LoVo (cell line): ENCODE measurements at places on chromosomes 11 and 22.
A peak's percentile ranks its signal among the peaks of the same experiment; 100 is the strongest.

DNA sequence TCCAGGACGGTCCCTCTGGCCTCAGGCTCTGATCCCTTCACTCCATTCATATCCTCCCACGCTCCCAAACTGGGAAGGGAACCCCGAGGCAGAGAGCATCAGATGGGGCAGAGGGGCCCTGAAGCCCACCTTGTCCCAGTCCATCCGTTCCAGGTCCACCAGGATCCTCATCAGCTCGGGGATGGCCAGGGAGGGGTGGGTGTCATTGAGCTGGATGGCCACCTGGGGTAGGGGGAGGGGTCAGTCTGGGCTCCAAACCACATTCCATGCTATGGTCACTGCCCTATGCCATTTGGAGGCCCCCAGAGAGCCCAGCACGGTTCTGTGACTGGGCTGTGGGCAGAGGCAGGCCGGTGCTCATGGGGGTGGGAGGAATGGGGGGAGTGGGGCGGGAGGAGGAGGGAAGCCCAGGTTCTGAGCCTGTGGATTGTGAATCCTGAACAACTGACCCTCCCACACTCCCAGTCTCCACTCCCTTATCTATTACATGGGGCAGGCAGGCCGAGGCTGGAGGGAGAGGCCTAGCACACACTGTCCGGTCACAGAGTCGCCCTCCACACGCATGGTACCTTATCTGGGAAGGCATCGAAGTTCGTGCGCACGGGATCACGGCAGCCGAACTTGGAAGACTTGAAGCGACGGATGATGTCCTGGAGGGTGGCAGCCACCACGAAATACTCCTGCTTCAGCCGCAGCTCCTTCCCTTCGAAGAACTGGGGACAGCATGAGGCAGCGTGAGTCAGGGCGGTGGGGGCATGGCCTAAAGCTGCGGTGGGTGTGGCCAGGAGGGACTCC lies 5.5 kb downstream of the PYGM start:
- no peak for DNase-seq

DNA sequence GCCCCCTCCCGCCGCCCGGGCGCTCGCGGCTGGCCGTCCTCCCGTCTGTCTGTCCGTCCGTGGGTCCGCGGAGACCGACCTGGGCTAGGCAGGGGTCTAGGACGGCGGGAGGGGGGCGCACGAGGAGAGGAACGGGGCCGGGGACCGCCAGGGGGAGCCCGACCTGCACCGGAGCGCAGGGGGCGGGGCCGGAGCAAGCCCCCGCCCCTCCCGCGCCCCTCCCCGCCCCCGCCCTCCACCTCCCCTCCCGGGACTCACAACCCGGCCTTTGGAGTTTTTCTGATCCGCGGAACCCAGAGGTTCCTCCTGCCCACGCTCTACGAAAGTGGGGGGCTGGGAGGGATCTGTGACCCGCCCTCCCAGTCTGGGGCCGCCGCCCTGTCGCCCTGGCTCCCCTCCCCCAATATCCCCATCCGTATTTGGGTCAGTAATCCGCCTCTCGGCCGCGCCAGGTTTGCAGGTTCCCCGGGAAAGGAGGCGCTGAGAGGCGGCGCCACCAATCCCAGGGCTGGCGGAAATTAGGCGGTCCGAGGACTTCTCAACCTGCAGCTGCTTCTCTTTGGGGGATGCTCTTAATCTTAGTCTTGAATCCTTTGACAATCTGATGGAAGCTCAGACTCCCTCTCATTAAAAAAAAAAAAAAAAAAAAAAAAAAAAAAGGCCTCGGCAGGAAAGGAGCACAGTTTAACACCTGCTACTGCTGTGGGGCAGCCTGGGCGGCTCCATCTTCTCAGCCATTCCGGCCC lies 925 bp upstream of the KCNJ11 start:
- peak; percentile 77 for DNase-seq

- DNase-seq = no peak
These were observed 102.9 kb downstream of the MED15 start for GRCh38 chr22:20610243-20610686.

DNA sequence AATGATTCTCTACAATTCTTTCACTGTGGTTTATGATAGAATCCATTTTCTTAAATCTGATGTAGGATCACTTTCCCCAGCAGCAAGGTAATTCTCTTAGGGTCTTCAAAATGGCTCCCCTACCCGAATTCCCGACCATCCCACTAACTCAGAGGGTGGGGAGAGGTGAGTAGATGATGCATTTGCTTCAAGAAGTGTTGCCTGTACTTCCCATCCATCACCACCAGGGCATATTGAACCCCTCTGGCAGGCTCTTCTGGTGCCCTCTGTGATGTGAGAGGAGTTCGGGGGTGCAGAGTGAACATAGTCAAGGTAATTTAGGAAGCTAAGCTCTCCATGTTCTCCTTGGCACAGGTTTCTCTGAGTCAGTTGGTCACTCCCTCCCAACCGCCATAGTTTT lies 52.3 kb downstream of the ZNRF3 start:
- no peak for DNase-seq

DNA sequence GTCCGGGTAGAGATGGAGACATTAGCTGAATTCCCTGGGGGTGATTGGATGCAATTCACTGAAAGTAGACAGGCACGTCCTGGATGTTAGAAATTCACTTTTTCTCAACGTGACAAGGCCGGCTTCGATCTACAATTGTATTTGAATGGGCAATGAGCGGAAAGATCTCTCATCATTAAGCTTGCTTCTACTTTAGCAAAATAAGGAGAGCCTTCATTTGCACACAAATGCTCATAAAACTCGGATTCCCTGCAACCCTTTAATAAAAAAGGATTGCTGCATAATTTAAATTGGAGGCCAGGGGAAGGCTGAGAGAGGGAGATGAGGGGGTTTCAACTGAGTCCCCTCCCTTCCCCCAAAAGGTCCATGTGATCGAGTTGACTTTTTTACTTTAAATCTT lies 10.6 kb upstream of the PAX6 start:
- no peak for DNase-seq

DNA sequence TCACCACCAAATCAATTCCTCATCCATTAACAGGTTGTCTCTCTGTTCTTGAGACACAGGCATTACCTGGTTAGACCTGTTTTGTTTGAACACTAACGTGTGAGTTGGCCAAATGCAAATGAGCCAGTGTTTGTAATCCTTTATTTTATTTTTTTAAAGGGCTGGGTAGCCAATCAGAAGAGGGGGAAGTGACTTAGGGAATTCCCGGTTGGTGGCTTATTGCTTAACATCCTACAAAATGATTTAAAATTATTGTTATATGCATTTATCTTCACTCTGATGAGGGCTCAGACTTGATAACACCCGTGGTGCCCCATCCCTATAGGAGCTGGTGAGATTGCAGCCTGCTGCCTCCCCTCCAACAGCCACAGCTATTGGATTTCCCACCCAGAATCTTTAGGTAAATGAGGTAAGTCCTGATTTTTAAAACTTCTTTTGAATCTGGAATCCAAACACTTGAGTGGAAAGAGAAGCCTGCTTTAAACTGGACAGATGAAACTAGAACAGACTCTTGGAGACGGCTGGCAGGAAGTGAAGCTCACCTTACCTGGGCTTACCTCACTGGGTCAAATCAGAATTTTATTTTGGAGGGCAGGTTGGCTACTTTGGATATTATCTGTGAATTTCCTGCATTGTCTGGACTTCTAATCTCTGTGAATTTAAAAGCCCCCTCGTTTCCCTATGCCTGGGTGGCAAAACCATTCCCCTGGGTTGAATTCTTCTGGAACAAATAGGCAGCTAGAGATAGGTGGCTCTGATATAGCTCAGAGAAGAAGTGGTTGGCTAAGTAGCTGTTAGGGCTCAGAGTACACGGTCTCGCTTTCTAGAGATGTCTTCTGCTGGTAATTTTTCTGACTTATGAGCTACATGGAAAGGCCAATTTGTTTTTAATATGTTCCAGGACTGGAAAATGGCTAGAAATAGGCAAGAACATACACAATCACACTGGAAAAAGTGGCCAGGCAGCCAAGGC lies at the start of gene EHF:
EHF (plus strand) TSS at position 274 of the 973 bp plus-strand sequence. CDS start 21,538 bp downstream, outside the sequence.
- peak; percentile 57 for DNase-seq

GRCh38 chr22:43377896-43378704 lies 33.7 kb upstream of the MPPED1 start:
- DNase-seq = no peak

GRCh38 chr11:17770048-17770652 lies 35.6 kb downstream of the KCNC1 start:
- peak; percentile 15 for DNase-seq

DNA sequence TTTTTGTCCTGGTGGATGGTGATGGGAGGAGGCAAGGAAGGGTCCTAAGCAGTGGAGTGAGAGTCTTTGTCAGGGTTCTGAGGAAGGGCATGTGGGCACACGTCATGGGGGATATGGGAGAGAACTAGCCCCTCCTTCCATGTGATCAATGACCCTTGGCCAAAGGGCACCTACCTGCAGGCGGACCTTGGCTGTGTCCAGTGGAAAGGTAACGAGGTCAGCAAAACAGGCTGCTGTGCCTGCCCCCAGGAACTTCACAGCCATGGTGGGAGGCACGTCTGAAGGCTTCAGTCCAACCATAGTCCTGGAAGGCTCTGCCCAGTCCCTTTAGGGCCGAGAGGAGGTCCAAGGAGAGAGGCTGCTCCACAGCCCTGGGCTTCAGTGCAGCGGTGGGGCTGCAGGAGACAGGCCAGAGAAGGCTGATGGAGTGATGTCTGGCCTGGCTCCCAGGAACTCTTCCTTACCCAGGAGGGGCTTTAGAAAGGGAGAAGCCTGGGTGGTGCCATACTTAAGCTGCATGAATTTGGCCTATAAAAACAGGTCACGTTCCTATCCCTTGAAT lies 2.1 kb downstream of the UCP3 start:
- no peak for DNase-seq

GRCh38 chr11:100734743-100735527 lies 47.8 kb downstream of the ARHGAP42 start:
- no peak for DNase-seq

- DNase-seq = no peak
These were observed 11.2 kb downstream of the C11orf58 start for GRCh38 chr11:16749666-16750065.

GRCh38 chr11:67117672-67118180 lies 1.3 kb upstream of the KDM2A start:
- DNase-seq = no peak

GRCh38 chr11:36492724-36493304 lies 17.3 kb downstream of the TRAF6 start:
- peak; percentile 58 for DNase-seq

- peak; percentile 72 for DNase-seq
These were observed 23.6 kb downstream of the DUSP8 start for GRCh38 chr11:1548221-1549070.

DNA sequence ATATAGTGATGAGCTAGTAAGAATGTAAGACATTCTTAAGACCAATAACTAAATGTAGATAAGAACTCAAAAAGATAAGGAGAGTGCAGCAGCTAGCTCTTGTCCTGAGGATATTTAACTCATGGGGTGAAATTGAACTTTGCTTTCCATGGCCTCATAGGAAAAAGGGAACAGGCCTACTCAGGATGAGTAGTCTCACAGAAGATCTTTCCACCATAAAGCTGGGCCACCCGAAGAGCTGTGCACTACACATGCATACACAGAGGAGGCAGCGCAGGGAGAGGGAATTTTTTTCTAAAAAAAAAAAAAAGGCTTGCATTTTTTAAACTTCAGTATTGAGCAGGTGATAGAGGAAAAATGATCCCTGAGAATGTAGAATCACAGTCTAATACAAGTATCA lies 59.9 kb upstream of the CFAP300 start:
- DNase-seq = no peak

DNA sequence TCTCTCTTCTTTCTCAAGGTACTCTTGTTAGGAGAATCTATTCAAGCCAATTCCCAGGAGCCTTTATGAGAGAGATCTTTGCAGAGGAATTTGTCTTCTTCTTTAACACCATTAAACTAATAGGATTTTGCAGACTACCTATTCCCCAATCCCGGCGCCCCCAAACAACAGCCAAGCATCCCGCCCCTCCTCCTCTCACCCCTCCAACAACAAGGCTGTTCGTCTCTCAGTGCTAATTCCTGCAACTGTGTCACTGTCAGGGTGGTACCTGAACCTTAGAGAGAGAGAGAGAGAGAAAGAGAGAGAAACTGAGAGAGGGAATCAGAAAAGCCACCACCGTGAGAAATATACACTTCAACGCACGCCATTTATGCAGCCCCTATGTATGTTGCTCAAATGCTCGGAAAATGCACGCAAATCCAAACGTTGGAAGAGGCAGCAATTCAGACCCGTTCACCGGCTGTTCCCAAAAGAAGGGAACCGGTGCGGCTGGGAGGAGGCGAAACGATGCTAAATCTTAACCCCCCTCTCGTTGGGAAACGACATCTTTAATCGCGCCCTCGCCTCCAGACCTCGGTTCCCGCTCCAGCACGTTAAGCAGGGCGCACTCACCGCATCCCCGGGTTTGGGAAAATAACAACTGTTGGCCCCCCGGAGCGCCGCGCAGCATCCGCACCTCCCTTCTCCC lies 961 bp downstream of the KCNA4 start:
- no peak for DNase-seq
